ENCODE measurements at places on chromosomes 13 and 19. TPM values are rescaled to one million over a fixed set of nuclear protein-coding genes. Genes with fewer than 3 reads are reported as not detected.

- DNase-seq: peak; percentile 80
- no peaks in the 10 kb centered on the region for H3K36me3 ChIP-seq
- peak within 1 kb of the TSS; percentile 17 for H3K27ac ChIP-seq
- H3K4me1 ChIP-seq: peaks cover 18% of the 10 kb centered on the region
- peak within 1 kb of the TSS; percentile 29 for H3K4me3 ChIP-seq
- no peaks in the 10 kb centered on the region for H3K27me3 ChIP-seq
These were observed at the start of gene TBXA2R for GRCh38 chr19:3606690-3607289. TSS of gene TBXA2R (minus strand) at chr19:3606875. CDS start at chr19:3600634, 6,241 bp downstream.

Gene LILRA2
- 0.85 TPM for total RNA-seq

Gene LRRC4B
- 1.1 TPM for total RNA-seq

GRCh38 chr19:40633207-40633606 is 32.0 kb downstream of the LTBP4 start:
- no peaks in the 10 kb centered on the region for H3K4me1 ChIP-seq
- peaks cover 4% of the 10 kb centered on the region for H3K36me3 ChIP-seq
- no peak overlapping the region for H3K27ac ChIP-seq
- H3K4me3 ChIP-seq: no peak overlapping the region
- DNase-seq: no peak
- H3K27me3 ChIP-seq: no peaks in the 10 kb centered on the region

- no peak overlapping the region for H3K4me3 ChIP-seq
- no peak for DNase-seq
- H3K4me1 ChIP-seq: no peaks in the 10 kb centered on the region
These were observed 100.5 kb downstream of the FLT1 start for GRCh38 chr13:28394422-28394821.

GRCh38 chr19:45442778-45443461 is 19.2 kb upstream of the ERCC1 start:
- peak; percentile 58 for DNase-seq
- peak overlapping the region; percentile 31 for H3K4me3 ChIP-seq
- peak overlapping the region; percentile 72 for H3K27ac ChIP-seq
- H3K4me1 ChIP-seq: no peaks in the 10 kb centered on the region

Gene ZNF175
- total RNA-seq: 8.1 TPM

DNA sequence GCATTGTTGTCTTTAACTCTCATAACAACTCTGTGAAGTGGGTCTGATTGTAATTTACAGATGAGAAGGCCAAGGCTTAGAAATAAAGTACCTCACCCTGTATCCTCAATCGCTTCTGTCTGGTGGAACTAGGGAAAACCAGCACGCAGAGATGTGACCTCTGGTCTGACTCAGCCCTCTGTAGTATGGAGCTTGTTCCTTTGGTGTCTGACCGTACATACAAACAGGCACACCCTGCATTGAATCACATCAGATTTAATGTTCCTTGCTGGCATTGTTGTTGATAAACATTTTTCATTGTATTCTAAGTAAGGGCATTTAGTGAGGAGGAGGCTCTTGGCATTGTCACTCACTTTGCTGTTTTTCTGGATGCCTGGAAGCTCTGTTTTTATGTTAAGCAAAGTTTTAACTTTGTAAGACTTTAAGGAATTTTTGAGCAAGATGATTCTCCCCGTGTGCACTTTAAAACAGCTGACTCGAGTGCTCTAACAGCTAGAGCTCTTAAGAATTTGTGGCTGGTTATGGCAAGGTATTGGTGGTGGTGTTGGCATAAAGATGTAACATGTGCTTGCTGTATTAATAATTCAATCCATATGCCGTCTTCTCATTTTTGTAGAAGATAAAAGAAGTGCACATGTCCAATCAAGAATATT is 89.0 kb upstream of the SPATA13 start:
- no peak overlapping the region for H3K27ac ChIP-seq
- peaks cover 8% of the 10 kb centered on the region for H3K4me1 ChIP-seq
- DNase-seq: no peak
- no peak overlapping the region for H3K4me3 ChIP-seq

GRCh38 chr13:35388441-35389355 is 87.8 kb downstream of the MAB21L1 start:
- H3K36me3 ChIP-seq: no peaks in the 10 kb centered on the region
- H3K27me3 ChIP-seq: no peaks in the 10 kb centered on the region
- no peak overlapping the region for H3K4me3 ChIP-seq
- no peak for DNase-seq

Gene SHISA2
- 0.20 TPM for total RNA-seq

DNA sequence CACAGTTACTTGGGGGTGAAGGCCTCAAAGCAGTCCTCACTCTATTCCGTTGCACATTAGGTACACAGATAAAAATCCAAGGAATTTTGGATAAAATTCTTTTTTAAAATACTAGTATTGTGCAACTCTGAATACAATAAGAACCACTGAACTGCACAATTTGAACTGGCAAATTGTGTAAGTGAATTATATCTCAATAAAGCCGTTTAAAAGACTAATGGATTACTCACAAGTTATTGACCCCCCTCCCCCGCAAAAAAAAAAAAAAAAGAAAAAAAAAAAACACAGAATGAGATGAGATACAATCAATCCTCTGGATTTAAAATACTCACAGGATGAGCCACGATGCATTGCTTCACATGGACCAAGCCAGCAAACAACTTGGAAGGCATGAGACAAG is 86.4 kb downstream of the CRYL1 start:
- no peak overlapping the region for H3K27ac ChIP-seq
- DNase-seq: no peak
- no peaks in the 10 kb centered on the region for H3K4me1 ChIP-seq
- no peak overlapping the region for H3K4me3 ChIP-seq
- no peaks in the 10 kb centered on the region for H3K27me3 ChIP-seq

Gene ZNF606
- 12.2 TPM for total RNA-seq

Gene CEACAM16
- total RNA-seq: 0.52 TPM

Gene FOSB
- 3.4 TPM for total RNA-seq

- no peak overlapping the region for H3K4me3 ChIP-seq
- H3K27me3 ChIP-seq: no peaks in the 10 kb centered on the region
- peak; percentile 90 for DNase-seq
- no peaks in the 10 kb centered on the region for H3K36me3 ChIP-seq
- no peak overlapping the region for H3K27ac ChIP-seq
These were observed 3.7 kb downstream of the WDR87 start for GRCh38 chr19:37902668-37903067.

DNA sequence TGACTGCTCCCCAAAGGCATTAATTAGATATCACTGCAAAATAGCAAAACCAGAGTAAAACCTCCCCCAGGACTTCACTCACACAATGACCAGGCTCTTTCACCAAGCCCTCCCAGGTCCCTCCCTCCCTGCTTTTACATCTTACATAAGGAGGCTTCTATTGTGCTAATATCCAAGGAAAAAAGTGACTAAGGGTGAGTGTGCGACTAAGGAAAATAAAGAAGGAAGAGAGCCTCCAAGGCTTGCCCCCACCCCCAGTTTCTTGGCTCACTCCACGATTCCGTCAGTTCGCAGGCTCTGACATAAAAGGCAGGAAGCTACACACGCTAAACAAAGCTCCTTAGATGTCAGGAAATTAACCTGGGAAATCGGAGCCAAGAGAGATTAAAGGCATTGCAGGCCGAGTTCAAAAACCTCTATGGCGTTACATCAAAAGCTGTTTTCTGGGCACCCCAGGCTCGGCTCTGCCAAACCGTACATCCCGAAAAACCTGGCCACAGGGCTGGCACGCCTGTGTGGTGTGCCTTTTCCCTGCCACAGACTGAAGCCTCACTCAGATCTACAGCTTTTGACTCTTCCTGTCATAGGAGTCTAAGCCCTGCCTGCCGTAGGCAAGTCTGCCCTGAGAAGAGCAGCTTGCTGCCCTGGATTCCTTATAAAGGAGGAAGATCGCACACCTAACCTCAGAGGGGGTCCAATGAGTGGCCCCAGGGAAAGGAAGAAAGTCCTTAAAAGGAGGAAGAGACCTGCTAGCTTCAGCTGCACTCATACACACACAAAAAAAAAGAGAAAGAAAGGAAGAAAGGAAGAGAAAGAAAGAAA is 67.0 kb upstream of the SERP2 start:
- no peaks in the 10 kb centered on the region for H3K36me3 ChIP-seq
- no peaks in the 10 kb centered on the region for H3K27me3 ChIP-seq
- peak overlapping the region; percentile 68 for H3K27ac ChIP-seq

Gene RYR1
- total RNA-seq: 0.89 TPM

Gene CHST8
- not detected for total RNA-seq

GRCh38 chr13:105783261-105783660 is 752.2 kb downstream of the EFNB2 start:
- no peak for DNase-seq
- no peaks in the 10 kb centered on the region for H3K27me3 ChIP-seq
- no peak overlapping the region for H3K4me3 ChIP-seq
- no peak overlapping the region for H3K27ac ChIP-seq
- H3K36me3 ChIP-seq: no peaks in the 10 kb centered on the region

- H3K4me3 ChIP-seq: no peak overlapping the region
- no peak for DNase-seq
- H3K4me1 ChIP-seq: no peaks in the 10 kb centered on the region
- H3K36me3 ChIP-seq: no peaks in the 10 kb centered on the region
These were observed 76.0 kb upstream of the LSM14A start for GRCh38 chr19:34096020-34096915.

GRCh38 chr13:96379967-96380366 is 290.1 kb downstream of the HS6ST3 start:
- no peaks in the 10 kb centered on the region for H3K4me1 ChIP-seq
- H3K36me3 ChIP-seq: no peaks in the 10 kb centered on the region
- no peaks in the 10 kb centered on the region for H3K27me3 ChIP-seq
- H3K4me3 ChIP-seq: no peak overlapping the region

Gene ADM5
- 0.24 TPM for total RNA-seq
